CD4-positive, alpha-beta memory T cell (primary cell): ENCODE measurements at places on chromosomes 2 and 18.

DNA sequence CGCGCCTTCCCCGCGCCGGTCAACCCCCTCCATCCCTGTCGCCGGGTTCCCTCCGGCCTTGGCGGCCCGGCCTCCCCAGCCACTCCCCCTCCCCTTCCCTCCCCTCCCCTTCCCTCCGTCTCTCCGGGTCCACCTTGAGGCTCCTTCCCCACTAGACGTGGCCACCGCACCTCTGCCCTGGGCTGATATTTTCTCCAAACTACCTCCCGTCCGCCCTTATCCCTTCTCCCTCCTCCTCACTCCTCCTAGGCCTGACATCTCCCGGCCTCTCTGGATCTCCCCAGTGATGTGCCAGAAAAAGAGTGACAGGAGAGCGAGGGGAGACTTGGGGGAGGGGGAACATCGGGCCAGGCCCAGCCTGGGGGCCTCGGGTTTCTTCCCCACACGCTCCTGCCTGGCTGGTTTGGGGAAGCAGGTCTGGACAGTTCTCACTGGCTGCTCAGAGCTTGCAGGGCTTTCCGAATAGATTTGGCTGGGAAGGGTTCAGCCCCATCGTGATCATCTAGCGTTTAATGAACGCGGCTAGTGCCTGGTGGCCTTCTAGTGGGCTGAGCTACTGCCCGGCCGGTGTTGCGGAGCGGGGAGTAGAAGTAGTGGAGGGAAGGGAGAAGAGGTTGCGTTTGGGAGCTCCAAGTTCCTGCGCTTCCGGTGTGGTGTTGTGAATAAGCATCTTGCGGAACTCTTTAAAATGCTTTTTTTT lies 641 bp downstream of the MAPRE3 start:
- peak; percentile 10 for DNase-seq

DNA sequence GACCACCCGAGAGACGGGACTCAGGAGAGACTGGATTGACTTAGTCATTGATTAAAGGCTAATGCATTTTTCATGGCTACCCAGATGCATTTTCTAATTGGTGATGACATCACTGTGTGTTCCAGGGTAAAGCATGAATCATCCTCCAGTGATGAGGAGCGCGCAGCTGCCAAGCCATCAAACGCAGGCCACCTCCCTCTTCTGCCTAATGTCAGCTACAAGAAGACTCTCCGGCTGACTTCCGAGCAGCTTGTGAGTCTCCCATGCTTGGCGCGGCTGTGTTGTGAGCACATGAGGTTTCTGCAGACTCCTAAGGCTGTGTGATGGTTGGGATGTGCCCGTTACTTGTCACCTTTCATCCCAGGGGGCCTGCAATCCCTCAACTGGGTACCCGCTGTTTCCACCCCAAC lies 56.4 kb downstream of the LPIN1 start:
- DNase-seq: no peak

DNA sequence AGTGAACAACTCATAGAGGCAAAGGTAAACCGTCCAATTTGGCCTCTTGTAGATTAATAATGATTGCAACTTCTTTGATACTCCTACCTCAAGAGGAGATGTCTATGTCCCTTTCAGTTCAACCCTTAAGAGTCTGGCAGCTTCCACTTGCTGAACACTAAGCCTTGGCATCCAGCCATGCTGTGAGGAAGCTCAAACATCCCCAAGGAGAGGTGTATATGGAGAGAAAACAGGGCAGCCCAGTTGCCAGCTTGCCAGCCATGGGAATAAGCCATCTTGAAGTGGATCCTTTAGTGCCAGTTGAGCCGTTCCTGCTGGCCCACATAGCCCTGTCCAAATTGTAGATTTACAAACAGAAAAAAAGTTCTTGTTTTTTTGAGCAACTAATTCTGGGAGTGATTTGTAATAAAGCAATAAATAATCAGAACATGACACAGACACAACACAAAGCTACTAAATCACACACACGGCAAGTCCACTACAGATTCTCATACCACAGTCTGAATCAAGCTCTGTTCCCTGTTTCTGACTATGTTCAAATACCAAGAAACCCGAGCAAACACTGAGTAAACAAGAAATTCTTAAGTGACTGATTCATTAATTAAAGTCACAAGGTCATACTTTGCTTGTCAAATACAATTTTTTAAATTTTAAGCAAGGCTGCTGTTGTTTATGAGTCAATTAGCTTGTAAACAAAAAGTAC lies 96.1 kb downstream of the PID1 start:
- DNase-seq: no peak

GRCh38 chr18:12598181-12598930 lies 59.6 kb downstream of the SPIRE1 start:
- no peak for DNase-seq

- DNase-seq: no peak
Measured at GRCh38 chr2:185161701-185162100, 563.4 kb downstream of the ZNF804A start.

DNA sequence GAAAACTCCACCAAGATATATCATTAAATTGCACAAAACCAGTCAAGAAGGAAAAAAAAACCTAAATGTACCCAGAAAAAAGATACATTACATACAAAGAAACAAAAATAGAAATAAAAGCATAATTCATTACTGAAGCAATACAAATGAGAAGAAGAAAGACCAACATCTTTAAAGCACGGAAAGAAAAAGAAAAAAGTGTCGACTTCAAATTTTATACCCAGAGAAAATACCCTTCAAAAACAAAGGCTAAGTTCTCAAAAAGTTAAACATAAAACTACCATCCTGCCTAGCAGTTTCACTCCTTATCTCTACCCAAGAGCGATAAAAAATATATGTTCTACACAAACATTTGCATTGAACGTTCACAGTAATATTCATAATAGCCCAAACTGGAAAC lies 82.0 kb downstream of the ATAD2B start:
- DNase-seq: no peak

- peak; percentile 79 for DNase-seq
Measured at GRCh38 chr2:95022309-95023221, 2.9 kb upstream of the MAL start.

GRCh38 chr2:66840321-66841002 lies 405.5 kb downstream of the MEIS1 start:
- no peak for DNase-seq

- no peak for DNase-seq
Measured at GRCh38 chr18:2948038-2948437, 64.9 kb downstream of the LPIN2 start.

GRCh38 chr2:60976875-60977561 lies 40.5 kb upstream of the PEX13 start:
- DNase-seq: no peak

- no peak for DNase-seq
Measured at GRCh38 chr2:1521878-1522830, 108.9 kb downstream of the TPO start.

GRCh38 chr2:111168528-111169239 lies 48.0 kb downstream of the BCL2L11 start:
- DNase-seq: peak; percentile 5

DNA sequence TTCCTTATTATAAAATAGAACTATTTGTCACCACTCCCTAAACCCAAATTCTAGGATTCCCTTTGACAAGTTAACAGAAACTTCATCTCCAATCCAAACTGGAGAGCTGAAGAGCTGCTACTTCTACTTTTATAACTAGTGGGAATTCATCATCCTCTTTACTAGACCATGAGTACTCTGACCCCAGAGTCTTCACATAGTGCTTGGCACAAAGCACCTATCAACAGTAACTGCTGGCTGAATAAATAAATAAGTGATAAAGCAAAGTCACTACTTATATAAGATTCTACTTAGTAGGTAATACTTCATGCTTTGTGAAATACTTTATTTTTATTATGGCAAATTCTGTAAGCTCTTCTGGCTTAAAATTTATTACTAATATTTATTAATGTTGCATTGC lies 49.5 kb downstream of the DARS1 start:
- no peak for DNase-seq

- no peak for DNase-seq
Measured at GRCh38 chr2:231191896-231192872, 6.2 kb upstream of the ARMC9 start.

DNA sequence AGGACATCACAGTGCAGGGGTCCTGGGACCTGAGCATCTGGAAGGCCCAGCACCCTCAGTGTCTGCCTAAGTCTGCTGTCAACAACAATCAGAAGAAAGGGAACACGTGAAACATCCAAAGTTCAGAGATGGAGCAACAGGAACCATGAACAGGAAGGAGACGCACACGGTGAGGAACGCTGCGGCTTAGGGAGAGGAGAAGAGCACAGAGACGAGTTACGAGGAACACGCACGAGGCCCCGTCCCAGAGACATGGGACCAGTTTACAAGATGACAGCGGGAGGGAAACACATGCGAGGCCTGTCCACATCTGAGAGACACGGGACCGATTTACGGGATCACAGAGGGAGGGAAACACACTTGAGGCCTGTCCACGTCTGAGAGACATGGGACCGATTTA lies 2.9 kb upstream of the KCNG2 start:
- no peak for DNase-seq

- DNase-seq: peak; percentile 16
Measured at GRCh38 chr2:162058973-162059668, 14.9 kb downstream of the DPP4 start.

GRCh38 chr2:217156801-217157200 lies 296.9 kb upstream of the TNP1 start:
- DNase-seq: no peak

DNA sequence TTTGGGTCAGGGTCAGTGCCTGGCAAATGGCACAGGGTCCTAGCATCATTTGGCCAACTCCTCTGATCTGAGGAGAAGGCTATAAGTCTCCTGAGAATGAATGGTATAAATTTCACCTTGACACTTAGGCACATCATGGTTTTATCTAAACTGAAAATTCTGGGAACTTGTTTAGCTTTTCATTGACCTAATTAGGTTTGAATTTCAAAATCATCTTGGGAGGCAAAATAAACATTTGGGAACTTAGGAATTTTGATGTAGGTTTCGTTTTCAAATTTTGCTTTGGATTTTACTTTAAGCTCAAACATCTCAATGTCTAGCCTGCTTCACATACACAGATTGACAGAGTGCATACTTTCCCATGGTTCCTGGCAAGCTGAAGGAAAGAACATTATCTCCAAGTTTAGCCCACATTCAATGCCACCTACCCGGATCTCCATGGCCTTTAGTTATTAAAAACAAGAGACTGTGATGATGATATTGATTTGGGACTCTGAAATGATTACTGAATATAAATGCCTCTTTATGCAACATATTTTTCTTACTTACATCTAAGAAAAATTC lies 44.5 kb downstream of the MYOM1 start:
- DNase-seq: no peak

- peak; percentile 5 for DNase-seq
Measured at GRCh38 chr2:171553858-171554257, 31.6 kb downstream of the CYBRD1 start.

DNA sequence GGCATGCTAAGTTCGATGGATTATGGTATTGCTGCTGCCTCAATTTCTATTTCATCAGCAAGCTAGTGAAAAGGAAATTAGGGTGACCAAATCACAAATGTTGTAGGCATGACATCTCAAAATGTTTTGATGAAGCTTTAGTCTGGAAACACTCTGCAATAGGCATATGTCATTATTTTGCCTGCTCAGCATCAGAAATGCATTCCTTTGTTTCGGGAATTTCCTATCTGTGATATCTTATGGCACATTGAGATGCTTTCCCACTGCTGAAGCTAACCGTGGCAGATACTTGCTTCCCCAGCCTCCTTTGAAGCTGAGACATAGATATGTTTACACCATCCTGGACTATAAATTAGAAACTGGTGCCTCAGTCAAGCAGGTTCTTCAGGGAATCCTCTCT lies 119.7 kb downstream of the CDC42EP3 start:
- DNase-seq: no peak

- no peak for DNase-seq
Measured at GRCh38 chr2:160290598-160290997, 90.5 kb upstream of the ITGB6 start.

GRCh38 chr18:3401669-3402620 lies 48.0 kb upstream of the TGIF1 start:
- DNase-seq: no peak

DNA sequence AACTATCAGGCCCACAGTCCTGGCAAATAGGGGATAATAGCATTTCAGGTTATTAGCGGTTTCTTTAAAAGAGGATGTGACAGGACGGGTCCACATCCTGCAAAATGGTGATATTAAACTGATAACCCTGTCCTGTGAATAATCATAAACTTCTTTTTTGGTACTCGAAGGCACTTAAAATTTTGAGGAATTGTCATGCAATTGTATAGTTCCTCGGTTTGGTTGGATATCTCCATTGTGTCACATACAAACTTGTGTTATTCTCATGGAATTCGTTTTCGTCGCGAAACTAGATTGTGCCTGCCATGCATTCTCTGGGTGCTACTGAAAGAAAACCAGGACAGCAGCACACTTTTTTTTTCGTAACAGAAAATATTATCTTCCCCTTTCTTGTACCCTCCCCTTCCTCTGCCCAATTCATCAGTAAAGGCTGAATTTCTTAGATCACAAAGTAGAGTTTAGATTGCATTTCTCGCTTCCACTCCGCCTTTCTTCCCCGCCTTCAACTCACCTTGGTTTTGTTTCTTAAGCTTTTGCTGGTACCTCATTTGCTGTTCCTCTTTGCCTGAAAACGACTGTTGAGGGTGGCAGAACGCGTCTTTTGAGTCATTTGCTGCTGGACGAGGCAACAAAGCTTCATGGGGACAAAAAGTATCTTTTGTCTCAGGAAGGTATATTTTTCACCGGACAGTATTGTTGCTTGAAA lies 1.3 kb downstream of the CERS6 start:
- peak; percentile 10 for DNase-seq

- no peak for DNase-seq
Measured at GRCh38 chr2:1891147-1891546, 146.8 kb upstream of the PXDN start.

- DNase-seq: no peak
Measured at GRCh38 chr2:44342854-44343253, 18.4 kb downstream of the PREPL start.

- DNase-seq: no peak
Measured at GRCh38 chr2:11534746-11535484, 1.1 kb downstream of the GREB1 start.

DNA sequence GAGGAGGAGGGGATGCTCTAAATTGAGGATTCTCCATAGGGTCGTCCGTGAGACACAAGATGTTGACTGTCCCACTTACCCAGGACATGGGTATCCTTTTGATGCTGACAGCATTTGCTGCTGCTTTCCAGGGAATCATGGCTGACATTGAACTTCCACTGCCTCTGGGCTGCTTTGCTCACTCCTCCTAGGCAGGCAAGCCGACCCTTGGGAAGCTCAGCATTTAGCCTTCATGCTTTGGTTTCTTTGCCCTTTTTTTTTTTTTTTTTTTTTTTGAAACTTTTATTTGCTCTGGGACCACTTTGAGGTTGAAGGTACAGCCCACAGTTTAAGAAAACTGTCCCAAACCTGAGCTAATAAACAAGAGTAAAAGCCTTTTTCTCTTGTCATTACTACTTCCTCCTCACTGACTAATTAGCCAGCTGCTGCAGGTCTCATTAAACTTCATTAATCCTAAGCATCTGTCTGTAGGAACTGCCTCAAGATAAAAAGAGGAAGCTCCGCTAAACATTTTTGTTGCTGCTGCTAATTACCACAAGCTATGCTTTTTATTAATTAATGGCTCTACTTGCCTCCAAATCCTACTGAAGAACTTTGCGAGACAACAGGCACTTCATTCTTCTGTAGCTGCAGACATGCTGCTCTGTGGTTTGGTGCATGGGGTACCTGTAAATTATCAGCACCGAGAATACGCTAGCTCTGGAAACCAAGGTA lies 125.4 kb downstream of the SPTBN1 start:
- no peak for DNase-seq
